Stimulated activated CD8-positive, alpha-beta memory T cell treated with anti-CD3 and anti-CD28 coated beads, Interleukin-2, amount 100 ng/mL, for 1 hour (primary cell): ENCODE measurements at places on chromosomes 1 and 21.

GRCh38 chr1:22709227-22709626 lies 1.4 kb upstream of the EPHB2 start:
- no peak for DNase-seq

DNA sequence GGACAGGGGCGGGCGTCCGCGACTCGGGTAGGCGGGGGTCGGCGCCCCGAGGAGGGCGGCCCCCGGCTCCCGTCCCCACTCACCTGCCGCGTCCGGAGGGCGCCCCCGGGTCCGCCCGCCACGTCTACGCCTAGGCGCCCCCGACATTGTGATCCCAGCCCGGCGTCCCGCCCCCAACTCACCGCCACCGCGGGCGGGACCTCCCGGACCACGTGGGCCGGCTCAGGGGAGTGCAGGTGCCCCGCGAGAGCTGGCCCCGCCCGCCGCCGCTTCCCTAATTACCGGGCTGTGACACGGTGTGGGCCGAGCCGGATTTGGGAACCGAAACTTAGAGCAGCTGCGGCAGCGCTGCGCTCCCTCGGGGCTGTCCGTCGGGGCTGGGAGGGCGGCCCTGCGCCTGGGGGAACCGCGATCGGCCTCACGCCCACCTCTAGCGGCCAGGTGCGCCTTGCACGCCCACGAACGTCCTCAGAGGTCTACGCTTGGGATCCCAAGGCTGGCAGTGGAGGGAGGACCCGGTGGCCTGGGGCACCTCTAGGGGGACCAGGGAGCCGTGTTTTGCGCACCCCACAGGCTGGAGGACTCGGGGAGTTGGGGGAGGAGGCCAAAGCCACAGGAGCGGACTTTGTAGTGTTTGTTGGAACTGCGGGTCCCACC lies 521 bp upstream of the NADK start:
- peak; percentile 59 for DNase-seq

DNA sequence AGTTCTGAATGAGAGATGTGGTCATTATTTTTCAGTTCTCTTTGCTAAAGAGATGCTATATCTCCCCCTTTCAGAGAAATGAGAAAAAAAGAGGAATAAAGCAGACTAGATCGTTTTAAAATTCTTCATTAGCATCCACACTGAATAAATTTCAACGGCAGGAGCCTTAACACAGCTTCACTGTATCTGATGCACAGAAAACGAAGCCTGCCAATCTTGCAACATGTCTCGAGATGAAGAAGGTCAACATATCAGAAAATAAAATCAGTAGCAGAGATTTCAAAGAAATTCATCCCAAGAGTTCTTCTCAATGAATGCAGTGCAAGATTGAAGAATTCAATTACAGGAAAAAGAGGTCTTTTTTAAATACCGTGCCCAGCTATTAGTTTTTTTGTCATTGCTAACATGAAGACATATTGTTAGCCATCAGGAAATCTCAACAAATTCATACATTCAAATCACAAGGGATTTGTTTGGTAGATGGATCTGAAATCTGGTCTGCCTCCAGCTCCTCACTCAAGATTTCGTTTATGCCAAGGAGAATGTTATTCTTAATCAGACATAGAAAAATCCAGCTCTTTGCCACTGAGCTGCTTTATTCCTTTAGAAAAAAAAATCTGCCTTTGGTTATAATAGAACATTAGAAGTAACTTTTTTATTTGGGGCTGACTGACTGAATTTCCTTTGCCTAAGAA lies 76.4 kb upstream of the DAB1 start:
- no peak for DNase-seq

DNA sequence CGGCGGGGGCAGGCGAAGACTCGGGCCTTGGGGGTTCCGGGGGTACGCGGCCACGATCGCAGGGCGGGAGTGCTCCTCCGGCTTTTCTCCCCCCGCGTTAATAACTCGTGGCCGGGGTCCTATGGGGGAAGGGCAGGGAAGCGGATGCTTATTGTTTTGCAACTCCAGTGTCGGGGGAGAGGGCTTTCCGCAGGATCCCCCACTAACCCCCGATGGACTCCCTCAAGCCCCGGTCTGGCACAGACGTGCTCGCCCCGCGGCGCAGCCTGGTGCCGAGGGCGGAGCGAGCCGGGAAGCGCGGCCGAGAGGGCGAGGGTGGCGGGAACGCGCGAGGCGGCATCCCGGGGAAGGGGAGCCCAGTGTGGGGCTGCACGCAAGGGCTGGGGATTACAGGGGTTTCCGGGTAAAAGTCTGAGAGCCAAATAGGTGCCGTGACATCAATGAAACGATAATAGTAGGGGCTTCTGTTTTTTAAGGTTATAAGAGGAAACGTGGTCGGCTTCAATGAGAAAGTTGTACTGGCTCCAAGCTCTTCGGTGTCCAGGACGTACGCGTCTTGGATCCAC lies 772 bp downstream of the UCK2 start:
- no peak for DNase-seq

DNA sequence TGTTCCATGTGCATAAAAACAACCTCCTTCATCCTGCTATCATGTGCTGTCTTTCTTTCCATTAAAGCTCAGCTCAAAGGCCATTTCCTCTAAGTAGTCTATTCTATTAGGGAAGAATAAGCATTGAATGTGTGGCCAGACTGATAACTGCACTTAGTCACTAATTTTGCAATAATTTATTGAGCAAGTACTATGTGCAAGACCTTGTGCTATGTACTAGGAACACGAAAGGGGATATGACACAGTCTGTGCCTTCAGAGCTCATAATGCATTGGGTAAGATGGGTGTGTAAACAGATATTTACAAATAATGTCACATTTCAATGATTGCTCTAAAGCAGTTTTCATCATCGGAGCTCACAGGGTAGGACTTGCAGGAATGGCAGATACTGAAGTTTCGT lies 54.2 kb downstream of the NMNAT2 start:
- DNase-seq, result no peak

GRCh38 chr1:226736908-226737818 lies 1.9 kb downstream of the ITPKB start:
- peak; percentile 29 for DNase-seq

- no peak for DNase-seq
These were observed 6.7 kb downstream of the CFAP298 start for GRCh38 chr21:32605469-32605868.

- DNase-seq, result no peak
These were observed 535.0 kb downstream of the AJAP1 start for GRCh38 chr1:5189384-5189783.

GRCh38 chr1:229693129-229693900 lies 67.3 kb downstream of the URB2 start:
- no peak for DNase-seq

GRCh38 chr1:154806333-154806732 lies 63.7 kb downstream of the KCNN3 start:
- no peak for DNase-seq

DNA sequence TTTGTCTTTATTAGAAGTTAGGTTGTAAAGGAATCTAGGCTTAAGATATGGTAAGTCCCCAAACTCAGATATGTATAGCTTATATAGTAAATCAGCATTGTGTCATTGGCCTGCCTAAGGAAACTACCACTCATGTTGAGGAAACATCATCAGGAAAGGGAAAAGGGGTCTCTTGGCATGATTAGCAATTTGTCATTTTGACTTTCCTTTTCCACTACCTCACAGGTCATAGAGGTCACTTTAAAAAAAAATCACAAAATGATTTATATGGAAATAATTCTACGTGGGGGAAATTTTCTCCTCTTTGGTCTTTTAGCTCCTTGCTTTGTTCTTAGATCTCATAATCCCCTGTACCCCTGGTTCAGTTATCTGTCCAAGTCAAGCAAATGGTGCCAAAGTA lies 213.5 kb downstream of the RPS6KC1 start:
- DNase-seq, result no peak

DNA sequence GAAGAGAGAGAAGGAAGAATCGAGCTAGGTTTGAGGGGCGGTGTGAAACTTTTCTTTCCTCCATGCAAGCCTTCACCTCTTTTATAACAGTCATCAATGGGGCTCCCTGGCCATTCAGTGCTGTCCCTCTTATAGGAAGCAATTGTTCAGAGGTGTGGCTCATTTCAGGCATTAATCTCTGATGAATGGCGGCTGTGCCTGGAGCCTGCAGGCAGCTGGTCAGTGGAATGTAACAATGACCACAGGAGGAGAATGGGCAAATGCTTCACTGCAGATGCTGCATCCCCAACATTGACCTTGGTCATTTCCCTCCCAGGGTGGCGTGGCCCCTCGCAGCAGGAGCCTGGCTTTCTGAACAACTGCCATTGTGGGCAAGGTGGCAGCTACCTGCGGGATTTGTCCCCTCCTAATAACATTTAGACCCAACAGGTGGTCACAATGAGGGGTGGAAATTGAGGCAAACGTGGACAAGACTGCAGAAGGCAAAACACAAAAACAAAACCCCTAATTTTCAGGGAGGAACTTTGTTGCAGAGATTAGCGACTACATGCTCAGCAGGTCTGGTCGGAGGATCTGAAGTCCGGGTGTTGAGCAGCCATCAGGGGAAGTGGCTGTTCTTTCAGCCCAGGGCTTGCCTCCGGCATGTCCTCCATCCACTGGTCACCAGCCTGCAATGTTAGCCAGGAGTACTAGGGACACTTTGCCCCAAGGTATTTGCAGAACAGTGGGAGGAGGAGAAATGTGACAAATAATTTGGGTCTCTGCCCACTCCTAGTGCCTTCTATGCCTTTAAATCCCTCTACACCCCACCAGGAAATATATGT lies 97.3 kb upstream of the PAXBP1 start:
- DNase-seq, result no peak

GRCh38 chr1:25550683-25551310 lies 7.4 kb downstream of the LDLRAP1 start:
- no peak for DNase-seq

DNA sequence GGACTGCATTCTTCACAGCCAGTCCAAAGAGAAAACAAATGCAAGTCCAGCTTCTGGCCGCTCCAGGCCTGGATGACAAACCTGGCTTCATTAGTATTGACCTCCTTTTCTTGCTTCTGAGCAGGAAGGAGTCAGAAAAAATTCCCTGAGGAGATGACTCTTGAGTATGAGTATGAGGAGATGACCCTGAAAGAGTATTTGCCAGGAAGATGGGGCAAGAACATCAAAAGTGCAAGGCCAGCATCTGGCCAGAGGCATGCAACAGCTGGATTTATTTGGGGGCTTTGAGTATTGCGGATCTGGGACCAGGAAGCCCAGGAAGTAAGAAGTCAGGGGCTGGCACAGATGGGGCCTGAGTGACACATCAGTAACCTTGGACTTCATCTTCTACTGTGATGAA lies 113.9 kb downstream of the GLIS1 start:
- no peak for DNase-seq

GRCh38 chr1:201025571-201026002 lies 2.1 kb upstream of the KIF21B start:
- no peak for DNase-seq

DNA sequence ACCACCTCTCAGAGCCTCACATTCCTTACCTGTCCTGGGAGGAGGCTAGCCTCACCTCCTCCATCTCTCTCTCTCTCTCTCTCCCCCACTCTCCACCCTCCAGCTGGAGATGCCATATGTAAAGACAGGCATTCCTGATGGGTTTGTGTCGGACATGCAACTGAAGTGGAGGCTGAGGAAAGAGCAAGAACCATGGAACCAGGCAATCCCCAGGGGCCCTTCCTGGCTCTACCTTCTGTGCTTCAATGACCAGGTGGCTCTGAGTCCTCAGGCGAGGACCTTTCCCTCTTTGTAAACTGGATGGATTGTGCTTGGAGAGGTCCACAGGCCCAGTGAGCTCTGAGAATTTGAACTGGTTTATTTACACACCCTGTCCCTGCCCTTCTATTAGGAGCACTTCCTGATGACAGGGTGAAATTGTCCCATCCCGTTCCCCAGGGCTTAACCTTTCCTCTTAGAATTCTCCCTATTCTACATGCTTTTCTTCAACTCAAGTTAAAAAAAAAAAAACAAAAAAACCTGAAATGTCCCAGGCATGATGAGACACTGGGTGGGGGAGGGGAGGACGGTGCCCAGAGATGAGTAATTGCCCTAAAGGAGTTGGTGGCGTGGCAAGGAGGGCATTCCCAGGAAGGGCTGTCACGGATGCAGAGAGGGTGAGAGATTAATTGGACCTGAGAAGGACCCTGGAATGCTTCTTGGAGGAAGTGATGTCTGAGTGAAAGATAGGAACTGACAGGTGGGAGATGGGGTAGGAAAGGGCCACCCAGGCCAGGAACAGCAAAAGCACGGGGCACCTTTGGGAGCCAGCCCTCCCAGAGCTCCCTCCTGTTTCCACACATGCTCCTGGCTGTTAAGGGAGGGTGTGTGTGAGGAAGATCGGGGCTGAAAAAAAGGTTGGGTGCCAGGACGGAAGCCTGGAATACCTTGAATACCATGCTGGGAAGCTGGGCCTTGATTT lies 50.2 kb upstream of the WASF2 start:
- DNase-seq, result no peak

DNA sequence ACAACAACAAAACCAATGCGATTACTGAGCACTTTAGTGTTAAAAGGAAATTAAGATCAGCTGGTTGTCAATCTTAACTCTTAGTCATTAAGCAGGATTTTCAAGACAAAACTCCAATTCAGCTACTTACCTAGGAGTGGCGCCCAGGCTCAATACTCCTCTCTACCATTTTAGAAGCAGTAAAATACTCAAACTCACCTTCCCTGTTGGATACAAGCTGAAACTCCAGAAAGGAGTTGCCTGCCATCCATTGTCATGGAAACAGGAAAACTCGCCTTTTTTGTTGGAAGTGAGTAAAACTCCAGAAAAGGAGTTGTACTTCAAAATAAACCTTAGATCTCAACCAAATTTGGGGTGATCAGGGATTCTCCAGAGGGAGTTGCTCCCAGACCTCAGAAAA lies 127.0 kb upstream of the F3 start:
- DNase-seq, result no peak

- DNase-seq, result no peak
These were observed 285.1 kb upstream of the POU3F1 start for GRCh38 chr1:38331496-38332210.

DNA sequence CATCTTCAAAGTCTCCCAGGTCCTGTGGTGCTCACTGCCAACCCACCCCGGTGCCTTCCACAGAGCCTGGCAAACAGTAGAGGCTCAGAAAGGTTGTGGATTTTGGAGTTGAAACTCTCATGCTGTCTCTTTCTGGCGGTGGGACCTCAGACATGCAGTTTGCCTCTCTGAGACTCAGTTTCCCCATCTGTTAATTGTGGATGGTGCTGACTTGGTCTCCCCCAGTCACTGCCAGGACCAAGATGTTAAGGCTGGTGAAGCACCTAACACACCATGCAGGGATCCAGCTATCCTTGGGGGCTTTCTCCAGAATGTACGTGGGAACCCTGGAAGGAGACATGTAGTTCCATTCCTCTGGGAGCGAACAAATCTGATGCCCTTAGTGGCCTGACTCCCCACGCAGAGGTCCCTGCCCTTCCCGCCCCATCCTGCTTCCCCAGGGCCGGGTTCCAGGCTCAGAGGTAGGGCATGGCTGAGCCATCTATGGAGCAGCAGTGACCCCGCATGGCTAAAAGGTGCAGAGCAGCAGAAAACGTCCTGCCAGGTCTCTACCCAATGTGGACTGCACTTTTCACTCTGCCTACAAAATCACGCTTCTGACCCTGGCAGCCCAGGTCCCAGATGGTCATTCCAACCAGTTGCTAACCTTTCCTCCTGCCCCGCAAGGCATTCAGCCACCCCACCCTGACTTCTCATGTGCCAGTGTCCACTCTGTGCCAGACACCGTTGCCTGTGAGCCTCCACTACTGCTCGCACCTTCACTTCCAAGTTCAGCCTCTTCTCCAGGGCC lies 9.2 kb upstream of the TTC22 start:
- peak; percentile 42 for DNase-seq
